Activated CD8-positive, alpha-beta T cell treated with anti-CD3 and anti-CD28 coated beads, Interleukin-2, amount 10 ng/mL, durations not matched to agents 7 days and 5 days (primary cell): ENCODE measurements at places on chromosomes 12 and 14. TPM values are rescaled to one million over a fixed set of nuclear protein-coding genes. Genes with fewer than 3 reads are reported as not detected.

- H3K4me1 ChIP-seq: peaks cover 16% of the 10 kb centered on the region
- H3K36me3 ChIP-seq: no peaks in the 10 kb centered on the region
- peak overlapping the region; percentile 41 for H3K27ac ChIP-seq
- no peak overlapping the region for H3K4me3 ChIP-seq
- H3K27me3 ChIP-seq: peaks cover 10% of the 10 kb centered on the region
Observed at GRCh38 chr14:54766276-54767138, 136.1 kb downstream of the GCH1 start.

BDKRB2 gene
- not detected for total RNA-seq

DNA sequence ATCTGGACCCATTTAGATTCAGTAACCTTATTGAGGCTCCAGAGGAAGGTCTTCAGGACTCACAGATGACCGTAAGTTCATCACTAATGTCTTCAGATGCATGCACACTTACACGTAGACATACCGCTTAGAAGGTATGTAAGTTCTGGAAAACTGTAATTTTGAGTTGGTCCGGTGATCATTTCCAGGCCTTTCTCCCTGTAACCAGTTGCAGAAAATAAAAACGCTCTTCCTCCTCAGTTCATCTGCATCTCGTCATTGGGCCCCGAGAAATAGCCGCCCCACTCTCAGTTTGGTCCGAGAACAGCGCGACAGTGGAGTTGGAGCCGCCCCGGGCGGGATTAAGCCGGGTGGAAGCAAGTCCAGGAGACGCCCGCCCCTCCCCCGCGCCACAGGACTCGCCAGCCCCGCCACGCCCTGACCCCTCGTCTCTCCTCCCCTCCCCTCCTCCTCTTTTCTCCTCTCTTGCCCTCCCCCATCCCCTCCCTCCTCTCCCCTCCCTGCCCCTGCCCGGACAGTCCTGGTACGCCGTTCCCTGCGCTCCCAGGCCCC is 83.7 kb downstream of the TNFAIP2 start:
- H3K27ac ChIP-seq: no peak overlapping the region
- no peaks in the 10 kb centered on the region for H3K4me1 ChIP-seq
- no peak overlapping the region for H3K4me3 ChIP-seq
- H3K36me3 ChIP-seq: peaks cover 6% of the 10 kb centered on the region

CACNB3 gene
- total RNA-seq: 13.1 TPM

- H3K27me3 ChIP-seq: peaks cover 11% of the 10 kb centered on the region
- no peaks in the 10 kb centered on the region for H3K36me3 ChIP-seq
- H3K4me1 ChIP-seq: peaks cover 17% of the 10 kb centered on the region
- H3K27ac ChIP-seq: no peak overlapping the region
Observed at GRCh38 chr14:68624541-68625220, 168.2 kb downstream of the ZFP36L1 start.

GRCh38 chr14:92728759-92729364 is 19.6 kb downstream of the LGMN start:
- peaks cover 5% of the 10 kb centered on the region for H3K36me3 ChIP-seq
- H3K4me3 ChIP-seq: no peak overlapping the region
- H3K4me1 ChIP-seq: peaks cover 17% of the 10 kb centered on the region
- no peak for DNase-seq
- no peak overlapping the region for H3K27ac ChIP-seq
- H3K27me3 ChIP-seq: peaks cover 15% of the 10 kb centered on the region
